ENCODE measurements at places on chromosomes 1 and 21. TPM values are rescaled to one million over a fixed set of nuclear protein-coding genes. Genes with fewer than 3 reads are reported as not detected.

- H3K4me3 ChIP-seq = no peak overlapping the region
- peaks cover 6% of the 10 kb centered on the region for H3K4me1 ChIP-seq
- H3K27me3 ChIP-seq = no peaks in the 10 kb centered on the region
- no peak for DNase-seq
Measured at GRCh38 chr21:34700605-34701004, 31.8 kb downstream of the CLIC6 start.

GRCh38 chr1:3819771-3820200 lies 23.5 kb upstream of the LRRC47 start:
- DNase-seq = no peak
- peaks cover 59% of the 10 kb centered on the region for H3K36me3 ChIP-seq

- H3K4me3 ChIP-seq = no peak overlapping the region
- H3K36me3 ChIP-seq = no peaks in the 10 kb centered on the region
- H3K27ac ChIP-seq = no peak overlapping the region
- no peaks in the 10 kb centered on the region for H3K4me1 ChIP-seq
Measured at GRCh38 chr1:192832492-192832891, 23.7 kb downstream of the RGS2 start.

DNA sequence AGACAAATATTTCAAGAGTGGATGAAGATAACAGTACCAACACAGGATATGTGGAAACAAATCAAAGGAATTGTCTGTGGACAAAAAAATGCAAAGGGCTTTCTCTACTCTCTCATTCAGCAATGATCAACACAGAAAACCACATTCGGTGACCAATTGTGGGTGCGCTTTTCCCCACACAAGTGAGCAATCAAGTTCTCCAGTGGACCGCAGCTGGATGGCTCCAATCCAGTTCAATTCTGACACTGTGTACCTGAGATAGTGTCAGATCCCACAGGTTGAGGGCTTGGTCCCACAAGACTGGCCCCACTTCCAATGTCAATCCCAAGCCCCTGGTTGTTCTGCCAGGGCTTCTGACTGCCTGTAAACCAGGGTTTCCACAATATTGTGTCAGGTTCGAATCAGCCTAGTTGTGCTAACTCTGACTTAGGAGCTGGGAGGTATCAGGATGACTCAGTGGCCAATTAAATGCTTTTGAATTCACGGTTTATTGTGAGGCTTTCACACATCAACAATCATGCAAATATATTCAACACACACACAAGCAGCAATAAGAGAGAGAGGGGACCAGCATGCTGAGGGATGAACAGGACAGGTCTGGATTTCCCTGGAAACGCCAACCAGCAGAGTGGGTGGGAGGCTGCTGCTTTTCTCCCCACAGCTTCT lies 87.0 kb upstream of the BTG3 start:
- H3K4me1 ChIP-seq = no peaks in the 10 kb centered on the region
- DNase-seq = no peak
- H3K27ac ChIP-seq = no peak overlapping the region
- H3K36me3 ChIP-seq = no peaks in the 10 kb centered on the region
- H3K27me3 ChIP-seq = no peaks in the 10 kb centered on the region
- no peak overlapping the region for H3K4me3 ChIP-seq

Gene CFHR4
- not detected for polyA plus RNA-seq

Gene LENEP
- 0.33 TPM for polyA plus RNA-seq

Gene S100A2
- 0.67 TPM for polyA plus RNA-seq

Gene IL19
- not detected for polyA plus RNA-seq
